ENCODE measurements at places on chromosomes 1 and 21. TPM values are rescaled to one million over a fixed set of nuclear protein-coding genes. Genes with fewer than 3 reads are reported as not detected.

DNA sequence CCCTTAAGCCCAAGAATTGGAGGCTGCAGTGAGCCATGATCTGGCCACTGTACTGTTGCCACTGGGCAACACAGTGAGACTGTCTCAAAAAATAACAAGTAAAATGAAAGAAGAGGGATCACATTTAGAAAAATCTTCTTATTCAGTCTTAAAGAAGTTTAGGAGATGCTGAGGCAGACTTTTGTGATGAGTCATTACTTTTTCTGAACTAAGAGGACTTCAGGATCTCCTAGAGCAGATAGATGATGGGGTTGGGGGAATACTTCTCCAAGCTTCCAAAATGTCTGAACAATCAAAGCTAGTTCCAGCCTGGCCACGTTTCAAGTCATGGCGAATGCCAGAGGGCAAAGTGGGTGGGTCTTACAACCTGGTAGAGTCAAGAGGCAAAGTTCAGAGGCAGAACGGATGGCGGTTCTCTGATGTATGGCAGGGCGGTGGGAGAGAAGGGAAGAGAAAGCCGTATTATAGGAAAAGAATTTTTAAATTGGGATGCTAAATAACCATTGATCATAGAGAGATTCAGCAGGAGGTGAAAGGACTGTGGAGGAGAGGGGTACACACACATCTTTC lies 2.1 kb upstream of the CIART start:
- H3K36me3 ChIP-seq: no peaks in the 10 kb centered on the region
- no peaks in the 10 kb centered on the region for H3K27me3 ChIP-seq
- H3K4me3 ChIP-seq: no peak overlapping the region
- DNase-seq: no peak

Gene GCSAML
- total RNA-seq: not detected

DNA sequence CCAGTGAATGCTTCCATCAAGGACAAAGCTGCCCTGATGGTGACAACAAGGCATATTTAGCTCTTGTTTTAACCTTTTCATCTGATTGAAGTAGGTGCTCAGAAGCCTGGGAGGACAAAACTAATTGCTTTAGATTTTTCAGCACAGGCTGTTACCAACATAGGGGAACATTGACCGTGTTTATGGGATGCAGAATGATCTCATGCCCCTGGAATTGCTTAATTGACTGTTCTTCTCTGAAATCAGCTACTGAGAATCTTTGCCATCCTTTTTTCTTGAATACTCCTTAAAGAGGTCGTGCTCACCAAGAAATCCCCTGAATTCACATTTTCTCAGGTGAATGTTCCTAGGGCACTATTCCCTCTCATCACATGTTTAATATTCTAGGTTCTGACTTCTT lies 95.9 kb upstream of the CCDC190 start:
- H3K36me3 ChIP-seq: no peaks in the 10 kb centered on the region
- DNase-seq: no peak
- no peak overlapping the region for H3K27ac ChIP-seq
- no peaks in the 10 kb centered on the region for H3K27me3 ChIP-seq

Gene GRHL3
- total RNA-seq: 0.17 TPM

DNA sequence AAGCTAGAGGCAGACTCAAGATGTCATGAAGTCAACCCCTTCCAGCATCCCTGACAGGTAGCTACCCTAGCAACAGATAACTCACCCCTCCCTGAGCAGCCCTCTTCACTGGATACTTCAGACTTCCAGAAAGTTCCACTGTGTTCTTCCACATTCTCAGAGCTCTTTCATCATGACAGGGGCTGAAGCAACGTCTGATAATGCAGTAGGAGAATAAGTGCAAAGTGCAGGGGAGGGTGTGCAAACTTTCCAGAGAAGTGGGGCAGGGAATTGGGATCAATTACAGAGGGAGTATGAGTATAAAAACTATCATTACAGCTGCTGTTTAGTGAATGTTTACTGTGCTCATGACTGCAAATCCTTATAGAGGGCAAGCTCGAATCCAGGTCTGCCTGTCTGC lies 26.4 kb upstream of the FOXE3 start:
- no peak for DNase-seq
- no peaks in the 10 kb centered on the region for H3K27me3 ChIP-seq
- no peaks in the 10 kb centered on the region for H3K36me3 ChIP-seq
- H3K4me3 ChIP-seq: no peak overlapping the region

DNA sequence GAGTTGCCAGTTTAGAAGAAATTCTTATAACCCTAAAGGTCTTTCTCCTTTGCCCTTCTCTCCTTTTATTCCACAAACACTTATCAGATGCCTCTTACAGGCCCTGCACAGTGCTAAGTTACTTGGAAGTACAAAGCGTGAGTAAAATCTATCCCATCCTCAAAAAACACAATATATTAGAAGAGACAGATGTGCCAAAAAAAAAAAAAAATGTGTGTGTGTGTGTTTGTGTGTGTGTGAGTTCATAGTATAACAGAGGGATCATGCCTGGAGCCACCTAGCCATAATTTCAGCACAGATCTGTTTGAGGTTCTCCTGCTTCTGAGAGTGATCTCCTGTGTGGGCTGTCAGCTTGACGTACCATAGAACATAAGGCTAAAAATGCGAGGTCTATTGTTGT lies 5.0 kb downstream of the FAM20B start:
- no peak overlapping the region for H3K4me3 ChIP-seq
- no peak overlapping the region for H3K27ac ChIP-seq
- no peaks in the 10 kb centered on the region for H3K36me3 ChIP-seq

Gene IL23R
- 1.3 TPM for total RNA-seq

DNA sequence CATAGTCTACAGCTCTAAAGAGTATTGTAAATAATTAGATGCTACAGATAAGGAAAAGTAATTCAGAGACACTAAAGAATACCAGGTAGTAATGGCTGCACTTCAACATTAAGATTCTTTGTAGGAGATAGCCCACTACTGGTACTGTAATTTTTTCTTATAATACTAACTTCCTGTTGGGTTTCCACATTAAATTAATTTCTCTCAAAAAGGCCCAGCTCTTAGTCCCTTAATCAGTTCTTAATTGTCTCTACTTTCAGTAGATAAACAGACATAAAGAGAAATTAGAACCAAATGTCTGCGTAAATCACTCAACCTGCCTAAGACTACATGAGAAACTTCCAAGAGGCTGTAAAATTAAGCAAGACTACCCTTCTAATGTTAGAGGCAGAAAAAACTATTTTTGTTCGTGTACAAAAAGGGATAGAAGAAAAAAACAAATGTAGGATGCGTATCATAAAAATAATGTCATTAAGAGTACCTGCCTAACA lies 83.4 kb downstream of the NOTCH2 start:
- H3K4me3 ChIP-seq: no peak overlapping the region
- DNase-seq: no peak
- peaks cover 40% of the 10 kb centered on the region for H3K4me1 ChIP-seq

DNA sequence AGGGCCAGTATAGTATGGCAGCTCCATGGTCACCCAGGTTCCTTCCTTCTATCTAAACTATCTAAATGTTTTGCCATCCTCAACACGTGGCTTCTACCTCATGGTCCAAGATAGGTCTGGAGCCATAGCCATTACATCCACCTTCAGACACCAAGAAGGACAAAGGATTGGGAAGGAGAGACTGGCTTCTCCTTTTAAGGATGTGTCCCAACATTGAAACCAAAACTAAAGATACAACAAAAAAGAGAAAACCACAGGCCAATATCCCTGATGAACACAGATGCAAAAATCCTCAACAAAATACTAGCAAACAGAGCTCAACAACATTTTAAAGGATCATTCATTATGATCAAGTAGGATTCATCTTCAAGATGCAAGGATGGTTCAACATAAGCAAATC lies 24.8 kb downstream of the HSD11B1 start:
- no peaks in the 10 kb centered on the region for H3K36me3 ChIP-seq
- H3K27me3 ChIP-seq: no peaks in the 10 kb centered on the region
- no peak for DNase-seq
- H3K4me1 ChIP-seq: peaks cover 13% of the 10 kb centered on the region
- H3K27ac ChIP-seq: no peak overlapping the region

Gene NPR1
- total RNA-seq: 17.3 TPM

- H3K4me1 ChIP-seq: no peaks in the 10 kb centered on the region
- no peaks in the 10 kb centered on the region for H3K27me3 ChIP-seq
- H3K27ac ChIP-seq: no peak overlapping the region
- H3K36me3 ChIP-seq: no peaks in the 10 kb centered on the region
- no peak for DNase-seq
Measured at GRCh38 chr1:211566431-211567025, 12.4 kb downstream of the SLC30A1 start.

DNA sequence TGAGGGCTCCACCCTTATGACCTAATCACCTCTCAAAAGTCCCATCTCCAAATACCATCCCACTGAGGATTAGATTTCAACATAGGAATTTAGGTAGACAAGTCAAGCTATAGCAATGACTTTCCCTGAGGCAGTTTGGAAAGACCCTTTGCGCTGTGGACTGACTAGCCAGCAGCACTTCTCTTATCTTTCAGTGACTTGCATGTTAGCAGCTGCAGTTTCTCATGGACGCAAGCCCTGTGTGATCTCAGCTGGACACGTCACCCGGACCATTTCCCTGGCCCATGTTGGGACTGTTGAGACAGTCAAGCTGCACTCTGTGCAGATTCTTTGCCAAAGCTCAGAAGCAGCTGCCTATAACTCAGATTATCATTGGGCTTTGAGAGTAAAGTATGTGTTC lies 408.1 kb upstream of the USP24 start:
- H3K4me1 ChIP-seq: no peaks in the 10 kb centered on the region
- no peaks in the 10 kb centered on the region for H3K27me3 ChIP-seq
- H3K36me3 ChIP-seq: no peaks in the 10 kb centered on the region
- peak; percentile 49 for DNase-seq
- H3K4me3 ChIP-seq: no peak overlapping the region

GRCh38 chr1:54328066-54328636 lies 78.0 kb downstream of the SSBP3 start:
- H3K27me3 ChIP-seq: no peaks in the 10 kb centered on the region
- H3K27ac ChIP-seq: peak overlapping the region; percentile 81
- no peak for DNase-seq
- H3K4me3 ChIP-seq: no peak overlapping the region
- H3K36me3 ChIP-seq: no peaks in the 10 kb centered on the region

GRCh38 chr1:169009666-169010065 lies 96.8 kb upstream of the ATP1B1 start:
- no peak overlapping the region for H3K4me3 ChIP-seq
- H3K27me3 ChIP-seq: no peaks in the 10 kb centered on the region
- H3K36me3 ChIP-seq: no peaks in the 10 kb centered on the region
- H3K4me1 ChIP-seq: peaks cover 2% of the 10 kb centered on the region
- DNase-seq: no peak
